Mammary epithelial cell (primary cell): ENCODE measurements at places on chromosomes 2 and 18.

DNA sequence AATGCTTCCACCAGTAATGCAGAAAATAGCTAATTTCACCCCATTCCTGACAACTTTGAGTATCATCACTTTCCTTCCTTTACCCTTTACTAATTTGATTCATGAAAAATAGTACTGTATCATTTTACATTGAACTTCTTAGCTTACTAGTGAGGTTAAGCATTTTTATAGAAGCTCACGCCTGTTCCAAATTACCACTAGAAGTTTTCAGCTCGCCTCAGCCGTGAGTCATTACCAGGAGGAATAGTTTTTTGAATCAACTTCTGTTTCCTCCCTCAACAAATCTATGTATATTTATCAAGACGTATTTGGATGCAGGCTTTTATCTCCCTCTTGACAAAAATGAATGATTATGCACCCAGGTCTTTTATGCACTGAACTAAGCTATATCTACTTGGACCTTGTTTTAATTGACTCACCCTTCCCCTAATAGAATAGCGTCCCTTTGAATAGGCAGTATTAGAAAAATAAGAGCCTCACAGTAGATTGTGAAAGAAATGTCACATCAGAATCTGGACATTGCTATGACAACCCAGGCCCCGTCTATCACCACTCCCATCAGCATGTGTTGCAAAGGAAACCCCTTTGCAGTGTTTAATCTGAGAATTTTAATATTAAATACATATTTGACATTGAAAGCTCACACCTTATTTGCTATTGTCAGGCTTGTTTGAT lies 207.4 kb upstream of the NRP2 start:
- no peak for DNase-seq

- peak; percentile 8 for DNase-seq
Observed at GRCh38 chr2:151156431-151156830, 105.2 kb downstream of the RBM43 start.

DNA sequence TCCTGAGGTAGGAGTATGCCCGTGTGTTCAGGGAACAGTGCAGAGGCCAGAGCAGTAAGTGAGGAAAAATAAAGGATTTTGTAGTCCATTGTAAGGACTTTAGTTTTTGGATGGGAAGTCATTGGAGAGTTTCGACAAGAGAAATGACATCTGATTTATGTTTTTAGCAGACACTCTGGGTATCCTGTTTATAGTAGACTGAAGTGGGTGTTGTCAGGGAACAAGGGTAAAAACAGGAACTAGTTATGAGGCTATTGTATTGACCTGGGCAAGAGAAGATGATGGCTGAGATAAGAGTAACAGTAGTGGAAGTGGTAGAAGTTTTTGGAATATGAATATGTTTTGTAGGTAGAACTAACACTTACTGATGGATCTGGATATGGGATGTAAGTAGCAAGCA lies 59.8 kb downstream of the GTF2A1L start:
- no peak for DNase-seq

DNA sequence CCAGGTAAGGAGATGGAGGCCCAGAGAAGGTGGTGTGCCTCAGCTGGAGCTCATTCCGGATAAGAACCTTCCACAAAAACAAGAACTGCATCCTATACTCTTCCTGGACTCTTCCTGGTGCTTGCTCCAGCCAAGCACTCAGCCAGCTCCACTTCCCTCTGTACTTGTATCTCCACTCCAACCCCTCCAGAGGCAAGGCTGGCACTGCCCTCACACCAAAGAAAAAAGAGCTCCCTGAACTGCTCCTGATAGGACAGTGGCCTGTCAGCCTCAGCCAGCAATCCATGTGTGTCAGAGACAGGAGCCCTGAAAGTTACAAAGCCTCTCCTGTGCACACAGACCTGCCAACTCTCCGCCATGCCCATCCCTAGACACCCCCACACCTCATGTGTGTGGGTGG lies 248.1 kb downstream of the CELF4 start:
- DNase-seq = no peak

GRCh38 chr2:215946586-215946985 lies 66.8 kb downstream of the MREG start:
- DNase-seq = no peak

- no peak for DNase-seq
Observed at GRCh38 chr2:121246704-121247255, 38.2 kb downstream of the TFCP2L1 start.

GRCh38 chr2:236943841-236944513 lies 141.7 kb upstream of the COPS8 start:
- DNase-seq = no peak

- DNase-seq = no peak
Observed at GRCh38 chr2:236170590-236171165, 2.5 kb upstream of the GBX2 start.

DNA sequence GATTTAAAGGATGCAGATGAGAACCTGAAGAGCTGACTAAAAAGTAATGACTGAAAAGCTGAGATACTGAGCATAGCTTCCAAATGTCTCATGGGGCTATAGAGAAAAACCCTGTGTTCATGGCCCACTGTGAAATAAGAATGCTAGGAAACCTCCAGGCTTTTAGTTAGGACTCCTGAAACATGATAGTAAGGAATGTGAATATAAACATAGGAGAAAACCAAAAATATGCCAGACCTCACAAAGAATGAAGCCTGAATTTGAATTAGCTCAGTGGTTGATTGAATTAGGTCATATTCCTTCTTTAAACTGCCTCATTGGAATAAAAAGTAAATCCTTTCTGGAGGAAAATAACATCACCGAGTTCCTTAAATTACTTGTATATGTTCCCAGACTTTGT lies 194.5 kb upstream of the NXPH2 start:
- DNase-seq = no peak

- no peak for DNase-seq
Observed at GRCh38 chr2:8870441-8870840, 33.0 kb upstream of the KIDINS220 start.

DNA sequence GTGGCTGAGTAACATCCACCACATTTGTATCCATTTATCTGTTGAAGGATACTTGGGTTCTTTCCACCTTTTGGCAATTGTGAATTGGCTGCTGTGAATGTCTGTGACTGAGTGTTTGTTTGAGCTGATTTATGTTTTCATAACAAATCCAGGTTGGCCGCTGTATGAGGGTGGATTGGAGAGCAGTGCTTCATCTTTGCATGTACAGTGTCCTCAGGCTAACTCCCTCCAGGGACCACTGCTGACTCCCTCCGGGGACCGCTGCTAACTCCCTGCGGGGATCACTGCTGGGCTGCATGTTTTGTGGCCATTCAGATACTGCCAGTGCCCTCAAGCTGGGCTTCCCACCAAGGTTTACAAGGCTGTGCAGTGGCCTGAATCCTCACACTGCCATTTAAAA lies 10.2 kb downstream of the BOK start:
- no peak for DNase-seq

DNA sequence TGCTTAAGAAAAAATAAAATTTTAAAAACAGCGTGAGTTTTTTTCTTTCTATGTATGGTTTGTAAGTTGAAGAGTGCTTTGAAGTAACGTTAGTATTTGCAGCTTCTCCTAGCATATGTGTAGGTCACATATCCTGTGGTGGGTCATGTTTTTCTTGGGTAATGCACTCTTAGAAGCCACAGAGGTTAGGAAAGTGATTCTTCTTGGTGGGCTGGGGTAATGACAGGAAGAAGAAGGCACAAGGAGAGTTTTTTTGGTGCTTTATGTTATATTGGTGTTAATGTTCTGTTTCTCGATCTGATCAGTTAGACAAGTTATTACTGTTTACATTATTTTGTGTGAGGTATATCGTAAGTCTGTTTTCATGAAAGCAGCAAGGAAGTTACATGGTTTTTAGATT lies 109.0 kb downstream of the ICA1L start:
- no peak for DNase-seq

DNA sequence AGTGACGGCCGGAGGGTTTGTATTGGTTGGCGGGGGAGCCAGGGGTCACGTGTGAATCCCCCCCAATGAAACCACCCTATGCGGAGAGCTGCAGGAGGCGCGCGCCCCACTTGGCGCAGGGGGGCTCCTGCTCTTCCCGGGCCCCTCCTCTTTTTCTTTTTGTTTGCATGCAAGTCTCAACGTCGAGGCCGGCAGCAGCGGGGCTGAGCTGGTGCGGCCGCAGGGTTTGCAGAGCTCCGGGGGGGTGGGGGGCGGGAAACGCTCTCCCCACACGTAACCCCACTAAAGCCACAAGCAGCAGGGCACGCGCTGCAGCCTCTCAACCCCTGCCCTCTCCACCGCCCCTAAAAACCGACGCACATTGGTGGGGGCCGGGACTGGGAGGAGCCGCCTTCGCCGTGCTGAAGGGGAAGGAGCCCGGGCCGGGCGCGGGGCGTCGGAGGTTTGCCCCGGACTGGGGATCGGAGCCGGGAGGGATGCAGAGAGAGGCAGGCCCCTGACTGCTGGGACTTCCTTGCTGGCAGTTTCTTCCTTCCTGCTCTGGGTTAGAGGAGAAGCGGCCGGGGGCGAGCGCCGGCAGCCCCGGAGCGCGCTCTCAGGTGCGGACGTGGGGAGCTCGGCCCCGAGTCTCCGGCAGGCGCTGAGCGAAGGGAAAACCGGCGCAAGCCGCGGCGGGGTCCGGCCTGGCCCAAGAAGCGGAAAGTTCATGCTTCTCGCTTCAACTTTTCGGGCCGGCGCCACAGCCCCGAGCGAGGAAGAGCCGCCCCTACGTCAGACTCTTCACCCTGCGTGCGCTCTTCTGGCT lies 864 bp downstream of the LBH start:
- no peak for DNase-seq

DNA sequence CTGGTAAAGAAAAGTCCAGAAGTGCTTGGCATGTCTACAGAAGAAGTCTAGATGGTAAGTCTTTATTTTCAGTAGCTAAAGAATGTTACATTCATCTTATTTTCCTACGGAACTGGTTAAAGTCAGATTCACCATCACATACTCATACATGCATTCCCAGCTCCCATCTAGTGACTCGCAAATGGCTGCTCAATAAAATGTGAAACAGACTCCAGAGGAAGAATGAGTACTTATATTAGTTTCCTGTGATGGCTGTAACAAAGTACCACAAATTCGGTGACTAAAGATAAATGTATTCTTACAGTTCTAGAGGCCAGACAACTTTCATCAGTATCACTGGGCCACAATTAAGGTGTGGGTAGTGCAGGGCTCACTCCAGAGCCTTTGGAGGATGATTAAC lies 797.2 kb downstream of the SATB2 start:
- DNase-seq = no peak

GRCh38 chr2:69316550-69316949 lies 70.5 kb downstream of the GFPT1 start:
- no peak for DNase-seq

DNA sequence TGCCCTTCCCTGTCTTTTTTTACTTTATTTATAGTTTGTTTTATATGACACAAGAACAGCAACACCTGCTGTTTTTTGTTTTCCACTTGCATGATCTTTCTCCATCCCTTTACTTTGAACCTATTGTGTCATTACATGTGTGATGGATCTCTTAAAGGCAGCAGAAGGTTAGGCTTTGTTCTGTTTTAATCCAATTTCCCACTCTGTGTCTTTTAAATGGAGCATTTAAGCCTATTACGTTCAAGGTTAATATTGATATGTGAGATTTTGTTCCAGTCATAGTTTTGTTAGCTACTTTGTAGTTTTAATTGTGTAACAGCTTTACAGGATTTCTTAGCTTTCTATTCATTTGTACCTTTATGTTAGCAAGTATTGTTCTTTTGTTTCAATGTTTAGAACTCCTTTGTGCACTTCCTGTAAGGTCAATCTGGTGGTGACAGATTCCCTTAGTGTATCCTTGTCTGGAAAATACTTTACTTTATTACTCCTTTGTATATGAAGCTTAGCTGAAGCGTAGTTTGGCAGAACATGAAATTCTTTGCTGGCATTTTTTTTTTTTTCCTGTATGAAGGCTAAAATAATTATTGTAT lies 1443.0 kb upstream of the LRRTM1 start:
- DNase-seq = no peak

DNA sequence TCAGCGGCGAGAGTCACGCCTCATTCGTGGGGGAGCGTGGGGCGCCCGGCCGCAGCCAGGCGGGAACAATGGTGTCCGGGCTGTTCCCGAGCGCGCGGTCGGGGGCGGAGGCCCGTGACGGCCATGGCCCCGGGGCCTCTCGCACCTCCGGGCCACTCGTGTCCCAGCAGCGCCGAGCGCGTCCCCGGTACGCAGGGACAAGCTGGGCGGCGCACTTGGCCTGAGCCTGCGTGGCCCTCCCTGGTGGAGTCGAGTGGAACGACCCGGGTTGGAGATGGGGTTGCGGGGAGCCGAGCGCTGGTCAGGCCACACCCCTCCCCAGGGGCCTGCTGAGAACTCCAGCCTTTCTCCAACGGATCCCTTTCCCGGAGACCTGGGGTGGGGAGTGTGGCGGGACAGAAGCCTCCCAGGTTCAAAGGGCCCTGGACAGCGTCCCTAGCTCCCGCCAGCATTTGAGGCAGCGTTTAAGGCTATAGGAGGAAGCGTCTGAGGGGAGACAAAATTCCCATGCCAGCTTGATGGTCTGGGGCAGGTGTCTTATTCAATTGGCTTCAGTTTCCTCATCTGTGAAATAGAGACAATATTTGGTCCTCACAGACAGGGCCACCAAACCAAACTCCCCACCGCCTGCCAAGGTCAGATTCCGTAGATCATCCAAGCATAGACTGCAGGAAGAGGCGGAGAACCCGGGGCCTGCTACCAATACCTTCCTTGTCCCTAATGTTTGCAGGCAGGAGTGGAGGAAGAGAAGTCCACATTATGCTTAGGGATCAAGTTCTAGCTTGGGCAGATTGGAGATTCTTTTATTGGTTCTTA lies 553 bp downstream of the CNDP2 start:
- no peak for DNase-seq

- peak; percentile 88 for DNase-seq
Observed at GRCh38 chr2:110741491-110741980, 9.2 kb downstream of the ACOXL start.

- no peak for DNase-seq
Observed at GRCh38 chr2:44037221-44037620, 41.4 kb upstream of the LRPPRC start.

GRCh38 chr2:71670430-71670795 lies 217.1 kb downstream of the DYSF start:
- no peak for DNase-seq

DNA sequence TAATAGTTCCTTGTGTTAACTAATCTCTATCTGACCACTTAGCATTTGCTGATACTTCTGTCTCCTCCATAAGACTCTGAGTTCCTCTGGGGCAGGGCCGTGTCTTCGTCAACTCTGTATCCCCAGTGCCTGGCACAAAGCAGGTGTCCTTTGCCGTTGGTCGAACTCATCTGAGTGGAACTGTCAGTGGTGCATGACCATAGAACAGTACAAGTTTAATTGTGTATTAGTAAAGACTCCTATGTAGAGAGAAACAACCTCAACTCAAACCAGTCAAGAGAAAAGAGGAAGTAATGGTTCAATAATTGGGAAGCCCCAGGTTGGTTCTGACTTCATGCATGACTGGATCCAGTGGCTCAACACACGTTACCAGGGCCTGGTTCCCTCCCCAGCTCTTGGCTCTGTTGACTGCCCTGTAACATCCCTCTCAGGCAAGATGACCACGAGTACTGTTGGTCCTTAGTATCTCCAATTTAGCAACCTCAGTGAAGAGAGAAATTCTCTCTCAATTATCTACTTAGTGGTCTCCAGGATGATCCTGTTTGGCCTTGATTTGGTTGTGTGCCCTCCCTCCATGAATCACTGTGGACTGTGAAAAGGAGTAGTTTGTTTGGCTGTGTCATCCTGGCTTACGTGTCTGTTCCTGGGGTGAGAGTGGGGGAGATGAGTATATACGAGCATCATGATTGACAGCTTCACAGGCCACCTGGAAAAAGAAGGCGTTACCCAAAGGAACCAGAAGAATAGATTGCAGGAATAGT lies 58.5 kb upstream of the MSH6 start:
- DNase-seq = peak; percentile 37

- no peak for DNase-seq
Observed at GRCh38 chr2:232835687-232836208, 34.3 kb upstream of the SNORC start.

- no peak for DNase-seq
Observed at GRCh38 chr2:207045531-207045930, 106.2 kb downstream of the CPO start.
